ENCODE measurements at places on chromosomes 4 and X. TPM values are rescaled to one million over a fixed set of nuclear protein-coding genes. Genes with fewer than 3 reads are reported as not detected.

HOPX gene
- 17.7 TPM for total RNA-seq

IL21 gene
- total RNA-seq, result not detected

PLP1 gene
- 1.8 TPM for total RNA-seq

DNA sequence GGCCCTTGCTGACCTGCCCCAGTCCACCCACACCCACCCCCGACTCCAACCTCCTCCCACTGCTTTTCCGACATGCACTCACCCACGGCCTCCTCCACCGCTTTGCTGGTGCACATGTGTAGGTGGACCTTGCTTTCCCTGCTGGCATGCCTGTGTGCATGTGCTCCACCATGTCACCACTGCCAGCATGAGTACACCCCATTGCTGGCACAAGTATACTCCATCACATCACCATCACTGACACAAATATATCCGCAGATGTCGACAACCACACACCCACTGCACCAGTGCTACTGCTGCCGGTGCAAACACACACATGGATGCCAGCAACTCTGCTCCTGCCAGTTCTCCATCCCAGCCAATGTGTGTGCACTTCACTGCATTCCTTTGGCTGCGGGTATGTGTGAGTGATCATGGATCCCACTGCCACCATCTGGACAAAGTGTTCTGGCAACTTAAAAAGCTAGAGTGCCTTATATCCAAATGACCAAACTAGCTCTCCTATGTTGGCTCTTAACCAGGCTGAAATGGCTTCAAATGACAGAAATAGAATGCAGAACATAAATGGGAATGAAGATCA, 1072.3 kb downstream of the RAPGEF2 start:
- no peaks in the 10 kb centered on the region for H3K4me1 ChIP-seq
- DNase-seq, result no peak
- no peaks in the 10 kb centered on the region for H3K36me3 ChIP-seq
- H3K4me3 ChIP-seq, result no peak overlapping the region
- H3K27me3 ChIP-seq, result no peaks in the 10 kb centered on the region

GRCh38 chr4:78707793-78708192, 68.4 kb upstream of the BMP2K start:
- H3K27ac ChIP-seq, result no peak overlapping the region
- H3K36me3 ChIP-seq, result no peaks in the 10 kb centered on the region
- H3K27me3 ChIP-seq, result no peaks in the 10 kb centered on the region
- H3K4me3 ChIP-seq, result no peak overlapping the region
- H3K4me1 ChIP-seq, result peaks cover 15% of the 10 kb centered on the region

DNA sequence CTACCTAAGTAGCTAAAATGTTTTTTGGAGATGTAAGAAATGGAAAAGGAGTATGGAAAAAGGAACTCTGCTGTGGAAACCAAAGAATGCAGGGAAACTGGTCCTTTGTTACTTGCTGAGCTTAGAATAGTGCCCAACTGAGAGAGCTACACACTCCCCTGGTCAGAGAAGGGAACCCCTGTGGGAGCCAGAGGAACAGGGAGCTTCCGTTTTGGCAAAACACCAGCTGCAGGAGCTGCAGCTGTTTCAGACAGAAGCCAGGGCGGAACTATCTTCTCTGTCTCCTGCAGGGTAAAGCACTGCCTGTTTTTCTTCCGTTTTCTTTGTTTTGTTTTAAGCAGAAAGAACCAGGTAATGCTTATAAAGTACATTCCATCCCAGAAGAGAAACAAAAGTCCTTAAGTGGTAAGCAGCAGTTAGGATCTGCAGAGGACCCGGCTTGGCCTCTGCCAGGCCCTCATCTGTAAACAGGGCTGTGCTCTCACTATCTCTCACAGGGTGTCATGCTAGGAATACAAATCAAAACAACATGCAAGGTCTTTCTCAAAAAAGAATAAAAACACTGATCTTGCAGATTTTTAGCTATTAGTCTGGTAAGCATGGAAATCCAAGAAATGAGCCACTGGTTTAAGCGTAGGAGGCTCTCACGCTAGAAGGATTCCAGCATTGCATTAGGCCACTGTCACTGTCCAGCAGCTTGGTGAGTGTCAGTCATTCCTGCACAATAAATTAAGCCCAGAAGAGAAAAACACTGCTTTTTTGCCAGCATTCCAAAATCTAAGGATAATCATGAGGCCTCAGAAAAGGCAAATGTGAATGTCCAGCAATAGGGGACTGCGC, 76.1 kb downstream of the CHST7 start:
- DNase-seq, result peak; percentile 11
- no peaks in the 10 kb centered on the region for H3K36me3 ChIP-seq
- peaks cover 4% of the 10 kb centered on the region for H3K4me1 ChIP-seq
